Stimulated activated CD8-positive, alpha-beta memory T cell treated with anti-CD3 and anti-CD28 coated beads, Interleukin-4, amount 100 ng/mL, for 1 hour (primary cell): ENCODE measurements at places on chromosomes 2 and 18.

GRCh38 chr2:66252109-66252508 lies 182.8 kb upstream of the MEIS1 start:
- DNase-seq, result no peak

DNA sequence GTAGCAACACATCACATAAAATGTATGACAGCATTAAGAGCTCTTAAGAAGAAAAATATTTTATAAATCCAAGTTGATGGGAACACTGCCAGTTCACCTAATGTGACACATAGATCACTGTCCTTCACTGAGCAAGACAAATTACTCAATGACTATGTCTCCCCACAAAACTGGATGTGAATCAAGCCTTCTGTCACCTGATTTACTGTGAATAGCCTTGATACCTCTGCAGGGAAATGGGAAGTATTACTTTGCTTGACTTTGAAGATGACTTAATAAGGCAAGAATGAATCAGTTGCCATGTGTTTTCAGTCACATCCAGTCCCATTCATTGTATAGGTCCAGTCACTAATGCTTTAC lies 94.6 kb downstream of the NYAP2 start:
- DNase-seq, result no peak

GRCh38 chr2:100660851-100661584 lies 98.2 kb downstream of the PDCL3 start:
- DNase-seq, result no peak

DNA sequence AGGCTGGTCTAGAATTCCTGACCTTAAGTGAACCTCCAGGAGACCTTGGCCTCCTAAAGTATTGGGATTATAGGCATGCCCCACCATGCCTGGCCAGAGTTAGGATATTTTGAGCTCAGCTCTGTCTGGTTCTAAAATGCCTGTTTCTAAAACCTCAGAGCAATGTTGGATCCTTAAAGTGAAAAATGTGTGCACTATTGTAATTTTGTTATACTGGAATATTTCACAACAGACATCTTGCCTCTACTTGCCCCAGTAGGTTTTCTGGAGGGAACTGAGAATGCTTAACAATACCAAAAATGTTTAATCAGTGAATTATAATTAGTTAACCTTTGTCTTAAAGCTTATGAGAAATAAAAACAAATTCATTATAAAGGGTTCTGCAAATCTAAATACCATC lies 144.6 kb upstream of the CCDC195 start:
- no peak for DNase-seq

DNA sequence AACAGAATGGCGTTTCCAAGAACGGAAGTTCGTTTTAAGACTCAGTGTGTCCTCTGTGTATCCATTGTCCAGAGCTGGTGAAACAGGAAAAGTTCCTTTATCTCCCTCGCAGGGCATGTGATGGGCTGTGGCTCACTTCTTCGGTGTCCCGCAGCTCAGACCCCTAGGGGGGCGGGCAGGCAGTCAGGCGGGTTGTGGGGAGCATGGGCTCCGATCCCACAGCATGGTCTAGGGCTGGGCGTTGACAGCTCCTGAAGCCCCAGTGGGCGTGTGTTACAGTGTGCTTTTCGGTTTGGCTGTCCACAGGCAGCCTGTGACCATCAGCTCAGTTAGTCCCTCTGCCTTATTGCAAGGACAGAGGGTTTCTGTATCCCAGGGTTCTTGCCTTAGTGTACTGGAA lies 319.6 kb downstream of the AGAP1 start:
- DNase-seq, result no peak

DNA sequence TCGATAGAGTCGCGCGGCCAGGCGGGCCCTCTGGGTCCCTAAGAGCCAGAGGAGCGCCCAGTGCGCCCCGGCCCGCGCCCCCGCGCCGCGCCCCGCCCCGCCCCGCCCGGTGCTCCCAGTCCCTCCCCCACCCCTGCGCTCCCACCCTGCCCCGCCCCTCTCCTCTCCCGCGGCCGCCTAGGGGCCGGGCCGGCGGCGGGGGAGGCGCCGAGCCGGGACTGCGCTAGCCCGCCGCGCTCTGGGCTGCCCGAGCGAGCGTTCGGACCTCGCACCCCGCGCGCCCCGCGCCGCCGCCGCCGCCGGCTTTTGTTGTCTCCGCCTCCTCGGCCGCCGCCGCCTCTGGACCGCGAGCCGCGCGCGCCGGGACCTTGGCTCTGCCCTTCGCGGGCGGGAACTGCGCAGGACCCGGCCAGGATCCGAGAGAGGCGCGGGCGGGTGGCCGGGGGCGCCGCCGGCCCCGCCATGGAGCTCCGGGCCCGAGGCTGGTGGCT lies at the start of gene GPC1:
Gene GPC1 (plus strand): TSS at position 207 of the 491 bp plus-strand sequence. CDS start 256 bp downstream, at position 463.
- no peak for DNase-seq

DNA sequence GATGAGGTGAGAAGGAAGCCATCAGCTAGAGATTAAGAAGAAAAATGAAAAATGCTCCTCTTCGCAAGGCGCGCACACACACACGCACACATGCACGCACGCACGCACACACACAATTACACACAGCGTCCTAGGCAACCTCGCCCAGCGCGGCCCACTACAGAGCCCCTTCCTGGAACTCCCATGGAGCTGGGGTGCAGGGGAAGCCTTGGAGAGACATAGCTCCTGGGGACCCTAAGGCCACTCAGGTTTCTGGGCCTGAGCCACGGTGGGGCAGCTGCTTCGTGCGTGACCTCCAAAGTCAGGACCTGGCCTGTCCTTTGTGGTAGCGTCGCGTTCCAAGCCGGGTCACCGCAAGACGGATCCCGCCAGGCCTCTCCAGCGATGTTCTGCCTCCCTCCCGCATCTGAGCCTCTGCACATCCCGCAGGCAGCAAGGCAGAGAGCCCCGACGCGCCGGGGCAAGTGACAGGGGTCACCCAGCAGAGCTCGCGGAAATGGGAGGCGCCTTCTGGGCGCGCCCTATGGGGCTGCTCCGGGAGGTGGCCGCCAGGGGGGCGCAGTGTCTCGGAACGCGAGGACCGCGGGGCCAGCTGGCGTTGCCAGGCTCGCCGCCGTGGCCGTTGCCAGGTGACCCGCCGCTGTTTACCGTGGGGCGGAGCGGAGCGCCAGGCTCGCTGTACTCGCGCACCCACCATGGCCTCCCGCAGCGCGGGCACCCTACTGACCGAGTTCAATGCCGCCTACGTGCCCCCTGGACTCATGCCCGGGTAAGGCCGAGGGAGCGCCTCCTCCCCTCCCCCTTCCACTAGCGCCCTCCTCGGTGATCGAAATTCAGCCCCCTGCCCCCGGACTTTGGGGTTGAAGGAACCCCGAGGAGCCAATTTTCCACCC lies 79.0 kb downstream of the CIB4 start:
- DNase-seq, result no peak

DNA sequence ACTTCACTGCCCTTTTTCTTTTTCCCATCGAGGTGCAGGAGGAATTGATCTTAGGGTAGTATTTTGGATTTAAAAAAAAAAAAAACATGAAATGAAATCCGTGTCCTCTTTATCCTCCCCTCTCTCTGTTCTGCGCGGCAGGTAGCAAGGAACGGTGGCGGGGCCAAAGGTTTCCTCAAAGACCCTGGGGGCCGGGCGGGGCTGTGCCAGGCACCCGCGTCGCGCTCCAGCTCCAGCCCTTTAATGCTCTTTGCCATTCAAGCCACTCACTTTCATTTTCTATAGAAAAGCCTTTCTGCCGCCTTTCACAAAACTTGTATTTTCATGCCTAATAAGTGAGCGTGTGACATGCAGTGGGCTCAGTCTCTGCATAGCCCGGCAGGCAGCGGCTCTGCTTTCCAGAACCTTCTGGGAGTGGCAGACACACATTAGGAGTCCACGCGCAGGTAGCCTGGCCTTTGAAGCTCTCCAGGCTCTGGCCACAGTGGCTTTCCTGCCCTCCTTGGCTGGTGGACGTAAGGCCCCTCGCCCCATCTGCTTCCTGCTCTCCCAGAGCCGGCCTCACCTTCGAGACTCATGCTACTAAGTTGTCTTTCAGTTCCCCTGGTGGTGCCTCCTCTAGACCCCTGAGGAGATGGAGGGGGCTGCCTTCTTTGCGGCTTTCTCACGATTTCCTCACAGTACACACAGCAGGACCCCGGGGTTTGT lies 41.7 kb downstream of the AGAP1 start:
- no peak for DNase-seq

- DNase-seq, result no peak
Observed at GRCh38 chr18:23209031-23209430, 73.7 kb downstream of the CABLES1 start.

DNA sequence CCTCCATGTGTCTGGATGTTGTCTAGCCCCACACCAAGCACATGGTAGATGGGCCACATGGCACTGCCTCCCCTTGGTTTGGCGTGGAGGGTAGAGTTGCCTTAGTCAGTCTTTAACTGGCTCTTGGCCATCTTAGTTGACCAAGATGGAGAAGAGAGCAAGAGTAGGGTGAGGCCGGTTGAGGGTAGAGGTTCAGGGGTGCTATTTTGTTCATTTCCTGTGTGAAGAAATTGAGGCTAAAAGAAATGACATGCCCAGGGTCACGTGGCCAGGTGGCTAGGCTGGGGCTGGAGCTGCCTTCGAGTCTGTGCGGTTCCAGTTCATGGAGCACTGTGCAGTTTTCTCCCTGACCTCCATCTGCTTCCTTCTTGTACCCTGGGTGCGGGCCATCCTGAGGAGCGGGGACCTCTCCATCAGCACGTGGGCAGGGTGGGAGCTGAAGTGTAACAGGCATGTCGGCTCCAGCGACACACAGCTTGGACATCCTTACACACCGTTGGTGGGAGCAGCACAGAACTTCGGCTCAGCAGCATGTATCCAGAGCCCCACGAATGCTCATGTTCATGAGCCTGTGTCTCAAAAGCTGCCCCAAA lies 213.2 kb downstream of the GBX2 start:
- no peak for DNase-seq

GRCh38 chr2:27441958-27442919 lies at the start of gene KRTCAP3:
KRTCAP3 (plus strand) TSS chr2:27442381; CDS start chr2:27442413, 32 bp downstream.
- no peak for DNase-seq

GRCh38 chr2:62505750-62506420 lies at the start of gene TMEM17:
TMEM17 (minus strand) TSS chr2:62506195; CDS start chr2:62506129, 66 bp downstream.
- DNase-seq, result no peak
